ENCODE measurements at places on chromosomes 7 and 10.

- no peak for DNase-seq
These were observed 106.6 kb downstream of the GRID1 start for GRCh38 chr10:86259901-86260562.

GRCh38 chr10:104028146-104028545, 57.5 kb downstream of the COL17A1 start:
- DNase-seq, result no peak

- DNase-seq, result no peak
These were observed 185.8 kb downstream of the CACNB2 start for GRCh38 chr10:18325889-18326531.

- no peak for DNase-seq
These were observed 328.4 kb upstream of the C7orf33 start for GRCh38 chr7:148261996-148262688.

GRCh38 chr7:42734568-42734967, 177.3 kb downstream of the C7orf25 start:
- DNase-seq, result peak; percentile 18

DNA sequence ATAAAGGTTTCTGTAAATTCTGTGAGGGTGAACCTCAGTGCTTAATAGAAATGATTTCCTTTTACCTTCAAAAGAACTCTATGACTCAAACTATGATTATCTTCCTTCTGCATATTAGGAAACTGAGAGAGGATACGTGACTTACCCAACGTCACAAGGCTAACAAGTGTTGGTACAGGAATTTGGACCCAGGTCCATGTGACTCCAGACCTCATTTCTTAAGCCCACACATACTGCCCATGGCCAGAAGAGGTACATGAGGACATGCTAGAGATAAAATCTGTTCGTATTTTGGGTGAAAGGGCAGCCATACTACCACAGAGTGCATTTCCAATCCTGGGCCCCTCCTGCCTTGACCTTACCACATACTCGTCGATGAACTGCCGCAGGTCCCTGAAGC, 61.5 kb upstream of the TM9SF3 start:
- no peak for DNase-seq

- no peak for DNase-seq
These were observed 36.0 kb downstream of the MYOF start for GRCh38 chr10:93445978-93446720.

Data from fibroblast of villous mesenchyme (primary cell).